Stimulated activated CD8-positive, alpha-beta memory T cell treated with anti-CD3 and anti-CD28 coated beads, Interleukin-4, amount 100 ng/mL, for 4 hours (primary cell): ENCODE measurements at places on chromosomes 5 and 9.

- DNase-seq: no peak
Measured at GRCh38 chr5:6338135-6338534, 40.2 kb downstream of the MED10 start.

DNA sequence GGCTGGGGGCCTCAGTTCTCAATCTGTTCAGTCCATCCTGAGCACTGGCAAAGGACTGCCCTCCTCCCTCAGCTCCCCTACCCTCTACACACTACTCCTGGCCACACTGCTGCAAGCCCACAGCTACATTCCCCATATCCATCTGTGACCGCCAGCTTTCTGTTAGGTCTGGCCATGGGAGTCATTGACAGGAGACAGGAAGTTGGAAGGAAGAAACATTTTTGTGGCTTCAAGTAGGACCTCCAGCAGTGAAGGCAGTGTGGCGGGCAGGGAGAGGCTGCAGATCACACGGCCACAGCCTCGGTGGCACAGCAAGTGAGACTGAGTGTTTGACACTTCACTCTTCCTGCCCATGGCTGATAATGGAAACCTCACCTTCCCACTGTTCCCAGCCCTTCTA lies 55.9 kb downstream of the SECISBP2 start:
- no peak for DNase-seq

DNA sequence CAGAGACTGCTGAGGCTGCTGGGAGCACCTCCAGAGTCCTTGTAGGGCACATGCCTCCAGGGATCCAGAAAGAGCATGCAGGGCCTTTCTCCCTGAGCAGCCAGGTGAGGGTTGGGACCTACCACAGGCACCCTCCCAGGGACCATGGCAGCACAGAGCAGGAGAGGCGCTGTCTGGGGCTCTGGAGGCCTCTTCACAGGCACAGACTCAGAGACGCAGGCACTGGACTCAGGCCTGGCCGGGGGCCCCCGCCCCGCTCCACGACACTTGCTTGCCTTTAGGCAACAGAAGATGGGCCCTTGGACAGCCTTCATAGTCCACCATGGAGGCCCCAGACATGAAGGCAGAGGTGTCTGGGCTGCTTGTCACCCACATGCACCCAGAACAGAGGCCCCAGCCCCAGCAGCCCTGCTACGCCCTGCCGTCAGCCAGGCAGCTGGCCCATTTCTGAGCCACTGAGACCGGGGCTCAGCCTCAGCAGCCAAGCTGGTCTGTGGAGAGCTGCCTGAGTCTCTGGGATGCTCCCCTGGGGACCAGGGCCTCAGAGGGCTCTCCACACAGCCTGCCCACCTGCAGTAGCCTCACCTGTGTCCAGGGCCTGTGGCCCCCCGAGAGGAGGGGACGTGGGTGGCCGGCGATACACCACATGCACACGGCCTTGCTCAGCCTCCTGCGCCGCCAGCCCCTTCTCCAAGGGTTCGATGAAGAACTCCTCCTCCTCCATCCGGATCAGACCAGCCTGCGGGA lies 72.8 kb downstream of the ADAMTS2 start:
- DNase-seq: no peak

DNA sequence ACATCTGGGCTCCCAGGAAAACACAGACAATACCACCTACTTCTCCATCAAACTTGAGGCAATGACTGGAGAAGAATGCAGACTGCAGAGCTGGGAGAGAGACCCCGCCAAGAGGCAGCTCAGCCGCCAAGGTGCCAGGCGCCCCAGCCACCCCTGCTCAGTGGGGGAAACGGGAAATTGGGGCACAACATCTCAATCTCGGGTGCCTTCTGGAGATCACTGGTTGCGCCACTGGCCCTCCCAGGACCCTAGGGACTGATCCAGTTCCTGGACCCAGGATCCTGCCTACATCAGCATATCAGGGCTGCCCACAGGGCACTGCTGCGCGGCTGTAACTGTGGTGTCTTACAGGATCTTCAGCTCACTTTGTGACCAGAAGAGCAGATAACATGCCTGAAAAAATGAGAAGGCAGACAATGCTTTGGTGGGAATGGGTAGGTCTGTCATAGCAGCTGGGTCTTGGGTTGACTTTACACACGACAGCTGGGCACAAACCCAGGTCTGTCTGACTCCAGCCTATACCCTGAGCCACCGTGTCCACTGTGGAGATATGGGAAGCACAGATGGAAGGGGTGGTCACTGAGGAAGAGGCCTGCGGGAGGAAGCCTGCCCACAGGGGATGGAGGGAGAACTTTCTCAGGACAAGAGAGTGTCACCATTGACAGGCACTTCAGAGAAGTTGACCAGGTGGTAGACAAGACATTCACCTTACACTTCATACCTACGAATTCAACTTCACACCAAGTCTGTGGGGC lies 135.2 kb upstream of the RAPGEF1 start:
- DNase-seq: no peak

DNA sequence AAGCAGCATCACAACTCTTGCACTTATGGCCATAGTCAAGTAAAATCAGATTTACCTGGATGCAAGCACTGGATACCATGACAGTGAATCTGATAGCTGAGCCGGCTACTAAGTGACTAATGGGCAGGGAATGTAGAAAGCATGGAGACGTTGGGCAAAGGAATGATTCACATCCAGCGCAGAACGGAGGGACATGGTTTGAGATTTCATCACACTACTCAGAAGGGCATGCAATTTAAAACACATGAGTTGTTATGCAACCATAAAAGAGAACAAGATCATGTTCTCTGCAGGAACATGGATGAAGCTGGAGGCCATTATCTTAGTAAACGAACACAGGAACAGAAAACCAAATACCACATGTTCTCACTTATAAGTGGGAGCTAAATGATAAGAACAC lies 169.1 kb upstream of the PIK3R1 start:
- DNase-seq: no peak

GRCh38 chr5:149731617-149732323 lies 1.7 kb downstream of the PPARGC1B start:
- DNase-seq: peak; percentile 61

GRCh38 chr5:17713301-17713700 lies 79.0 kb downstream of the TAF11L14 start:
- no peak for DNase-seq

- DNase-seq: no peak
Measured at GRCh38 chr5:160369990-160370712, at the start of gene C1QTNF2. Gene C1QTNF2 (minus strand): TSS chr5:160370626. CDS start chr5:160355011, 15,615 bp downstream.

- no peak for DNase-seq
Measured at GRCh38 chr9:115200711-115201505, 83.0 kb upstream of the TNC start.

- no peak for DNase-seq
Measured at GRCh38 chr5:37005946-37006540, 129.5 kb downstream of the NIPBL start.

DNA sequence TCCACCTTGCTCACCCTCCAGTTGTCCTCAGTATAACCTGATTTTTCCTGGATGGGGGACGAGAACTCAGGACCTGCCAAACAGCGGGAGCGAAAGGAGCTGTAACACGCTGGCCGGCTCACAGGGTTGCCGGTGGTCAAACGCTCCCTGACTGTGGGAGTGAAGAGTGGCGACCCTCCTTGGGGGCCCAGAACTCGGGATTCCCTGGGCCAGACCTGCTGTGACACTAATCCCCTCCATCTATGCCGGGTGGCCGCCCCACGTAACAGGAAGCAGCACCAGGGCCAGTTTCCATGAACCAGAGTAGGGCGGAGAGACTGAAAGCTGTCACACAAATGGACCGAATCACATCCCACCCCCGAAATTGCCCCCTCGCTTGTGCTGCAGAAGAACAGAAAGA lies 1809.2 kb upstream of the ACO1 start:
- DNase-seq: no peak

GRCh38 chr5:4831325-4831724 lies 308.8 kb upstream of the ADAMTS16 start:
- no peak for DNase-seq

- no peak for DNase-seq
Measured at GRCh38 chr5:90022002-90022710, 387.4 kb downstream of the CETN3 start.

GRCh38 chr9:5579881-5580280 lies 49.0 kb upstream of the RIC1 start:
- DNase-seq: no peak
